ENCODE measurements at places on chromosomes 16 and 17. TPM values are rescaled to one million over a fixed set of nuclear protein-coding genes. Genes with fewer than 3 reads are reported as not detected.

Gene P4HB
- 536 TPM for polyA plus RNA-seq

- no peak for DNase-seq
Measured at GRCh38 chr17:75721463-75722011, 278 bp downstream of the ITGB4 start.

DNA sequence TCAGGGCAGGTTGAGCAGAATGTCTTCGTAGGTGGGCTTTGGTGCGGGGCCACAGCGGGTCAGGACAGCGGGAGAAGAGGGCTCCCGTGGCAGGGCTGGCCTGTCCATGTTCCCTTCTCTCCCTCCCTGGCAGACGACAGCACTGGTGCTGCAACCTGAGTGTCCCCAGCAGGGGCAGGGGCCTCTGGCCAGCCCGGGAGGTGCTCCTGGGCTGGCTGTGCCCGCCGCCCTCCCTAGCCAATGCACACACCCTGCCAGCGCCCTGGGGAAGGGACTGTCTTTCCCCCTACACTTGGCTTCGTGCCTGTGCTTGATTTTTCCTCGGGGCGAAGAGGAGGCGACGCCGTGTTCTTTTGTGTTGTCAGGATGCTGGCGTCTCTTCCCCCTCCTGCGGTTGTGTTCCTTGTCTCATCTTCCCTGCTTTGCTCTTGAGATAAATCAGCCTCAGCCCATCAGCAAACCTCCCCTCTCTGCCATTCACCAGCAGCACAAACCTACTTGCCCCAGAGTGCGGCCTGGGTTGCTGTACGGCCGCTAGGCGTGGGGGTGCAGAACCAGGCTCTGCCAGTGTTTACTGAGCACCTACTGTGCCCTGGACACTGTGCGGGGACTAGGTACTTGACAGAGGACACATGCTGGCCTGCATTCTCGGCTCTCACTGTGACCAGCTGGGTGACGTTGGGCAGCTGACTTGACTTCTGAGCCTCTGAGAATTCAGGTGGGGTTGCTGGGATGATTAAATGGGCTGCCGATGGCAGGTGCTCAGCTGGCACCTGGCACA lies 237.3 kb upstream of the CIBAR2 start:
- no peak for DNase-seq

Gene KRTAP17-1
- not detected for polyA plus RNA-seq

DNA sequence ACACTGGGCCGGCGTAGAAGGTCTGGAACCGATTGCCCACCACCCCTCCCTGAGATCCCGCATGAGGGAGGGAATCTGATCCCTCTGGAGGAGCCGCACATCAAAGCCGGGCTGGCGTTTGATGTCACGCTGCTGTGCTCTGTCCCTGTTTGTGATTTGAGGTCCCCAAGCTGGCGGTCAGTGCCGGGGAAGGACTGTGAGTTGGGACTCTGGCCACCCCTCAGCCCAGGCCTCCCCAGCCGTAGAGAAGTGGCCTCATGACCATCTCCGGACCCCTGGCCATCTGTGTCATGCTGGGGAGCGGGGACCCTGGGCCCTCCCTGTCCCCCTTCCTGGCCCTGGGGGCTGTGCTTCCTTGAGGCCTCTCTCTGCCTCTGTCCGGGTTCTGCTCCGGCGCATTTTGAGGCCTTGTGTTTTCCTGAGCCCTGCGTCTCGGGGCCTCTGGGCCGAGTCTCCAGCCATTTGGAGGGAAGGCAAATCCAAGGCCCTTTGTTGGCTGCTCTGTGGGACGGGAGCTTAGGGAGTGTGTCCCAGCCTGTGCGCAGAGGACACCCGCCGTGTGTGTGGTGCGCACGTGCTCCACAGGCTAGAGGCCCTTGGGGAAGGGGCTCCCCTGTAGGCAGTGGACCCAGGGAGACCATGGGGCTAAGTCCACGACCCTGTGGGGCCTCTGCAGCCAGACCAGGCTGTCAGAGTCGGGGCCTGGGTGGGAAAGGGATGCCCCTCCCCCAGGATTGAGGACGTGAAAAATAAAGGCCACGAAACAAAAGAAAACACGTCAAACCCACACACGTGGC lies 15.1 kb downstream of the ASPSCR1 start:
- DNase-seq = no peak

DNA sequence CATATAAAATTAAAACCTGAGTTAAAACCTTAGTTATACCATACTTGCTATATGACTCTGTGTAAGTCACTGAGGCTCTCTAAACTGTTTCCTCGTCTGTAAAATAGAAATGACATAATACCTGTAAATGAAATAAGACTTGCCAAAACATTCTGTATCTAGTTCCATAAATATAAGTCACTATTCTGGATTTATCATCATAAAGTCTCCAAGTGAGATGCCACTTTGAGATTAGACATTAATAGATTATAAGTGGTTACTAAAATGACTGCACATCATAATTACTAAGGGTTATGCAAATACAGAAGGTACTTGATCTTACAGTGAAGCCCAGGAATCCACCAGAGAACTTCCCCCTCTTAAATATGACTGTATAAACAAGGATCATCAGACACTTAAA lies 12.0 kb upstream of the BRIP1 start:
- no peak for DNase-seq

DNA sequence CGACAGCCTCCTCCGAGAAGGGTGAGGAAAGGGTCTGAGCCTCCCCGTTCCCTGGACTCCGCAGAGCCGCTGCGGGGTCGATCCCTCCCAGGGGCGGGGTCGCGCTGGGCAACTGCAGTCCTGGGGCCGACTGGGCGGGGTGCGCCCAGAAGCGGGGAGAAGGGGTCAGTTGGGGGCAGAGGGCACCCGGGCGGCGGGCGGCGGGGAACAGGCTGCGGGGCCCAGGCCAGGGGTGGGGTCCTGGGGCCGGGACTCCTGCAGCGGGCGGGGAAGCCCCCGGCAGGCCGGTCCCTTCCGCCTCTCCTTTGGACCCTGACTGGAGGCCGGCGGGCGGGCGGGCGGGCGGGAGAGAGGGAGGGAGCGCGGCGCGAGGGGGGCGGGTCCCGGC lies 352 bp downstream of the GGNBP2 start:
- no peak for DNase-seq

- DNase-seq = no peak
Measured at GRCh38 chr16:74769586-74770190, 4.9 kb downstream of the FA2H start.

DNA sequence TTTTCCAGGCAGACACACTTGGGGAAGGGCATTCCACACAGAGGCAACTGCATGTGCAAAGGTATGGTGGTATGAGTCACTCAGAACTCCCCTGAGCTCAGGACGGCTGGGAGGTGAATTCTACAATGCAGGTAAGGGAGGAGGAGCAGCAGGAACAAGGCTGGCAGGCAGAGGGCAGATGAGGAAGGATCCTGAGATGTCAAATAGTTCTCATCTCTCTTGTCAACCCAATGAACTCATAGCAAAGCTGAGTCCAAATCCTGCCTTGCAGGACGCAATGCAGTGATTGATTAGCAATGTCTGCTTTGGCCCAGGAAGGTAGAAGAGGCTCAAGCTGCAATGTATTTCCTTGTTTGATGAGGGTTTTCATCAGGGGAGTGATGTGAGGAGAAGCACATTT lies 243.5 kb downstream of the XYLT1 start:
- DNase-seq = no peak

Gene DHX58
- polyA plus RNA-seq = 3.4 TPM

DNA sequence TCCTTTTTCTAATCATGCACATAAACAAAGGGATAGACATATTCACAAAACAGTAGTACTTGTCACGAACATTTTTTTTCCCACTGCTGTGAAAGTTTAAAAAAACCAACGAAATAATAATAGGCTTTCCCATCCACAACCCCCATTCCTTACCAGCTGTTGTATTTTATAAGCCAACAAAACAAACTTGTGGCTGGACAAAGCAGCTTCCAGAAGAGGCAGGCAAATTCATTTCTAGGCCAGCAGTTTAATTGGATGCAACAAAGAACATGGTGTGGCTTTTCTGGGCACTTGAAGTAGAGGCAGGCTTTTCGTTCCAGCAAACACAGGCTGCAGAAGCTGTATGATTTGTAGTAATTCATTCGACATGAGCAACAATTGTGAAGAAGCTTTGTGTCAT lies 56.0 kb upstream of the FAM20A start:
- no peak for DNase-seq

DNA sequence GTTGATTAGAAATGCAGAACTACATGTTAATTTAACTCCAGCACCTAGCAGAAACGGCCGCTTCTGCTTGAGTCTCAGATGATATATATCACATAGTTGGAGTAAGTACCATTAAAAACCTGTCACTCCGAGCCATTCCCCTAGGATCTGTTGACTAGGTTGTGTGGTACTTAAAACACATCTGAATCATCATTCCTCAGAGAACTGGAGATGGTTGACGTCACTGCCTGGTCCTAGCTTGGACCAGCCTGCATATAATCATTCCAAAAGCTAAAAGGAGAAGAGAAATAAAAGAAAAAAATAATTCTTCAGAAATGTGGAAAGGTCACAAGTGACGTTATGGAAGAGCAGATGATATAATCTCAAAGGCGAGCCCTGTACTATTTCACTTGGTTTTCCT lies 31.3 kb upstream of the RASL10B start:
- DNase-seq = no peak

GRCh38 chr17:75571197-75571884 lies 16.3 kb upstream of the MYO15B start:
- no peak for DNase-seq

GRCh38 chr17:8145811-8146210 lies 6.4 kb downstream of the PER1 start:
- no peak for DNase-seq

DNA sequence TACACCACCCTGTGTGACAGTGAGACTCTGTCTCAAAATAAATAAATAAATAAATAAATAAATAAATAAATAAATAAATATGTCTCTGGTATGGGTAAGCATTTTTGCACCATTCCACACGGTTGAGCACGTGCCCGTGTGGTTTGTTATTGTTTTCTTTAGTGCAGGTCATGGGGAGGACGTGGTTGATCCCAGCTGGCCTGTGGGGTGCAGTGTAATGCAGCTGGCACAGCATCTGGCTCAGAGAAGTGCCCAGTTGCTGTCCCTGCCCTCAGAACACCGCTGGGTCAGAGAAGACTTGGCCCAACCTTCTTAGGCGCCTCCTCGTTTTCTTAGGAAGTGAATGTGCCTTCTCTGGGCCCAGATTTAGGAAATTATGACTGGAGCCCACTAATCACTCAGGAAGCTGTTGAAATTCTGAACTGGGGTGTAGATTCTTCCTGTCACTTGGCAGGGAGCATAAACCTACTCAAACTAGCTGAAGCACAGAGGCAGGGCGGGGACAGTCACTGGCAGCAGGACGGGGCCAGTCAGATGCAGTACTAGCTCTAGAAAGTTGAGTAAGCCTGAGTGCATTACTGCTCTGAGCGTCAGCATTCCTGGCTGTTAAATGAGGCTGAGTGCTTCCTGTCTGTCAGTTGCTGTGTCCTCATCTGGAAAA lies 85.9 kb downstream of the SNX29 start:
- DNase-seq = peak; percentile 58

Gene PPY
- polyA plus RNA-seq = not detected

DNA sequence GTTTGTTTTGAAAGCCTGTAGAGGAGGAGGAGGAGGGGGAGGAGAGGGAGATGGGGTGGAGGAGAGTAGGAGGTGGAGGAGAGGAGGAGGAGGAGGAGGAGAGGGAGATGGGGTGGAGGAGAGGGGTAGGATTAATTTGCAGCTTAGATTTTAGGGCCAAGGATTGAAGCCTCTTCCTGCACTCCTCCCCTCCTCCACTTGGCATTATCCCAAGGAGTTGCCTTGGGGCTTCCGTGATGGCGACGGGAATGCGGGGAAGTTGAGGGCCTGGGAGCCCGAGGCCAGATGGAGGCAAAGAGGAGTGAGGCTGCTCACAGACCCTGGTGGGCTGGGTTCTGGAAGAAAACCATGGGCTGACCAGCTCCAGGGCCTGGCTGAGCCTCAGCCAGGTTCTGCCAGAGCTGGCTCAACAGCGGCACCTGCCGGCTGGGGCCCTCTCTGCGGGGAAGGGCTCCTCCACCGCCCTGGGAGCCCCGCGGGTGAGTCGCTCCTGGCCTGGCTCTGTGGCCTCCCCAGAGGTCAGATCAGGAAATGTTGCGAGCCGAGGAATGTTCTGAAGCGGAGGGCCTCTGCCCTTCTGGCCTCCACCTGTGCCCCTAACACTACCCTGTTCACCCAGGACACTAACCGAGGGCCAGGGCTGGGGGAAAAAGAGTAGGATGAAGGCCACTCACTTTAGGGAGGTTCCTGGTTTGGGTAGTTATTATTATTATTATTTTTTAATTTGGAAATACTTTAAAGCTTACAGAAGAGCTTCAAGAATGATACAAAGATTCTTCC lies 23.9 kb upstream of the FMNL1 start:
- peak; percentile 96 for DNase-seq

DNA sequence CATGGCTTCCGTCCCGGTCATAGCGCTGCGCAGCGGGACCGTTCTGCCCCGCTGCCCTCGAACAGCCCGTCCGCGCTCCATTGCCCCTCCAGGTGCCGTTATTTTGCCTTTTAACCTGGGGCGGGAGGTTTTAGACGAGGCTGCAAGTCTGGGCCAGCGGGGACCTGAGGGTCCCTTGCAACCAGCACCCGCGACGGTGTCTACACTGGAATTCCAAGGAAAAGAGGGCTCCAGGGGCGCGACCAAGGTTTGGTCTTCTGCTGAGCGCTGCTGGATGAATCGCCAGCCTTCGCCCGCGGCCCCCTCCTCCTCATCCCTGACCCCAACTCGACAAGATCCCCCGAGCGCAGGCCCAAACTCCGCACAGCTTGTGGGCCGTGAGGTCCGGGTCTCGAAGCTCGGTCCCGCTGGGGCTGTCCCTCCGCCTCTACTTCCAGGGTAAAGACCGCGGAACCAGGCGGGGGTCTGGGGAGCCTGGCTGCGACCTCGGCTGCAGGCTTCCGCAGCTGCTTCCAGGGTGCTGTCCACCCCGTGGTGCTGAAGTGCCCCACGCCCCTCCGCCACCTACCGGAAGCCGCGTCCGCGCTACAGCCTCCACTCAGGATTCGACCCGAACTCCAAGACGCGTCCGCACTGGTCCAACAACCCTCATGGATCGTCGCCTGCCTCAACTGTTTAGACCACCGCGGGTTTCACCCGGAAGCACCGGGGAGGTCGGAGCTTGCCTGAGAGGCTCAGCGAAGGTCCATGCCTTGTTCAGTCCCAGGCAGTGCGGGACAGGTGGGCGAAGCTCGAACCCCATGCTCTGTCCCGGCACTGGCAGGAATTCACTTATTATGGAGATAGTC lies 10.1 kb upstream of the CA4 start:
- peak; percentile 81 for DNase-seq

Gene MAP3K14
- 7.9 TPM for polyA plus RNA-seq

Gene ADAD2
- 5.9 TPM for polyA plus RNA-seq

DNA sequence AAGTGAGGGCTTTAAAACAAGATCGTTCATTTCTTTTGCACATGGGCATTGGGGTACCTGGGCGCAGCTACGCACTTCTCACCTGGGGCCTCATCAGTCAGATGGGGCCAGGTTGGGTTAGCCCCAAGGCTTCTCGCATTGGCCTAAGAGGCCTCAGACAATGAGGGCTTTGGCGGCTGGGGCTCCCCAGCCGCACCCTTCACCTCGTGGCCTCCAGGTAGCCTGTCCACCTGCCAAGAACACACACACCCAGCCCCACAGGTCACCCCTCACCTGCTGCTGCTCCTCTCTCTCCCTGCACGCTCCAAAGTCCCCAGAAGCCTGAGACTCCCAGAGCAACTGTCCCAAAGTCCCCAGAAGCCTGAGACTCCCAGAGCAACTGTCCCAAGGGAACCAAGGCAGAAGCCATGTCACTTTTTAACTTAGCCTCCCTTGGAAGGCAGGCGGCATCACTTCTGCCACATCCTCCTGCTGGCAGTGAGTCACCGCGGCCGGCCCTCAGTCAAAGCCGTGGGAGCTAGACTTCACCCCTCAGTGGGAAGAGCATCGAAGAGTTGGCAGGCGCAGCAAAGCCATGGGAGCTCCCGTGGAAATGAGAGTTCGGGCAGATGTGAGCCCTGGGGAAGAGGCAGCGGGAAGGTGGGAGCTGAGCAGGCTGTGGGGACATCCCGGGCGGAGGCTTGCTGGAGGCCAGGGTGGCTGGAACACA lies 78.9 kb upstream of the PLCG2 start:
- no peak for DNase-seq

Gene COL1A1
- polyA plus RNA-seq = 81.5 TPM

Gene RAD51D
- 3.0 TPM for polyA plus RNA-seq

Measured in heart right ventricle (tissue), 16 donors.